ENCODE measurements at places on chromosomes 5 and 9. TPM values are rescaled to one million over a fixed set of nuclear protein-coding genes. Genes with fewer than 3 reads are reported as not detected.

The TRPM3 gene
- total RNA-seq = 9.2 TPM

The GAS1 gene
- total RNA-seq = 11.5 TPM

The AQP7 gene
- 15.0 TPM for total RNA-seq

The WNK2 gene
- total RNA-seq = 37.2 TPM

The KCNIP1 gene
- total RNA-seq = 1.5 TPM

Measured in mucosa of gallbladder (tissue), 1 donor.